A549 (cell line): ENCODE measurements at places on chromosomes 5 and 9. TPM values are rescaled to one million over a fixed set of nuclear protein-coding genes. Genes with fewer than 3 reads are reported as not detected.

CNTNAP3B gene
- polyA plus RNA-seq = 13.6 to 17.7 TPM (median 14.4 TPM) in 3 replicates

FKBP15 gene
- polyA plus RNA-seq = 14.0 to 14.2 TPM (median 14.1 TPM) in 3 replicates

SYK gene
- polyA plus RNA-seq = 0.01 to 0.03 TPM in 2 of 3 replicates, not detected in the other

TERT gene
- 3.9 to 5.2 TPM (median 4.0 TPM) in 3 replicates for polyA plus RNA-seq

TAF11L7 gene
- not detected in 3 replicates for polyA plus RNA-seq

TAF11L2 gene
- not detected in 3 replicates for polyA plus RNA-seq

- no peak for DNase-seq
These were observed 56.2 kb downstream of the GLRA1 start for GRCh38 chr5:151868451-151868850.

DNA sequence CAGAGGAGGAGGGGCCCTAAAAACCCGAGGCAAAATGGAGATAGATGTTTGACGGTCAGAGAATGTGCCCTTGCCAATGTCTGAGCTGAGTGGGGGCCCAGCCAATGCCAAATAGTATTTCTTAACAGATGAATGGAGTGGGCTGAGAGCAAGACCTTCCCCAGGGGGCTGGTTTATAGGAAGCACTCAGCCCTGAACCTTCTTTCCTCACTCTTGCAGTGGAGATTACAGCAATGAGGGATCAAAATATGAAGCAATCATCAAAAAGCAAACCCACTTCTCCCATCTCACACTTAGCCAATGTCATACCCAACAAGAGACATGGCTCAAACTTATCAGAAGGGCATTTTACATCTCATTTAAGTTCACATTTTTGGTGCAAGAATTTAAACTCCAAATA is 350.3 kb downstream of the GADD45G start:
- DNase-seq = no peak
